ENCODE measurements at places on chromosomes 12 and 14.

GRCh38 chr12:108479364-108480070, 35.6 kb upstream of the FICD start:
- DNase-seq = no peak

DNA sequence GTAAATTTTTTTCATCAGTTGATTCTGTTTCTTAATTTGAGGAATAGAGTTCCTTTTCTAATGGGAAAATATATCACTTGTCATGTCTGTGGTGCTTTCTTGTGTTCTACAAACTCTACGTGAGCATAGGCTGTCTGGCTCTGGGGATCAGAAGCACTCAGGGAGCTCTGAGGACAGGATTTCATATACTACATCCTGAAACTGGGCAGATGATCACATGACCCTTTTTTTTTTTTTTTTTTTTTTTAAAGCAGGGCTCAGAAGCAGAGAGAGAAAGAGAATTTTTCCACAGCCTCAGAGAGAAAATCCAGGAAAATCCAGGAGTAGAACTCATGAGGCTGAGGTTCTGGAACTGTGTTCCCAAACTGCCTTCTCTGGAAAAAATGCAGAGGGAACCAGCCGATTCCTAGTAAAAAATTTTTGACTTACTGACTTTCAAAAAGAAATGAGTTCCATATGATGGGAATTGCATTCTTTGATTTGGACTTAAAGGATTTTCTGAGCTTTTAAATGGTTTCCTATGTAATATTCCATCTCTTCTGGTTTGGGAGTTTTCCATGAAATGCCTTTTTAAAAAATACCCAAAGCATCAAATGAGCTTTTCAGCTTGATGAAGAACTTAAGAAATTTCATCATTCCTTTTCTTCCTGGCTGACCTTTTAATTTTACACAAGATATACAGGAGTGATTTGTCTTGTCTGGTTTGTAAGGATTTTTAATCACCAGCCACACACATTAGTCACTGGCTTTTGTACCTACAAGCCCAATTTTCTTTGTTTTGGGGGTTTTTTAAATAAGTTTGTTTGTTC, 183.1 kb upstream of the HIF1A start:
- DNase-seq = no peak

DNA sequence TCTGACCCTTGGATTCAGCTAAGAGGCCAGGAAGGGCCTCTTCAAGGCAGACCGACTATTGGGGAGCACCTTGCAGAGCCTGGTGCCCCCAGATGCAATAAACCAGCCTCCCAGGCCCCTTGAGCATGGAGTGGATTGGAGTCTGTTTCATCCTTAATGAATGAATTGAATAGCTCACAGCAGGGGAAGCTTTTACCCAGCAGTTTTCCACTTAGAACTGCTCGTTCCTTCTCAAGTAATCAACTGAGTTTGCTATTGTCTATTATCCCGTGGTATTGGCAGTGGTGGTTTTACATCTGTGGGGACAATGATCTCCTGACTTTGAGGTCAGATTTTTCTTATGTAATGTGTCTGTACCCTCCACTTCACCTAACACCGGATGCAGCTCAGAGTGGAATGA, 197.6 kb downstream of the AACS start:
- DNase-seq = no peak

DNA sequence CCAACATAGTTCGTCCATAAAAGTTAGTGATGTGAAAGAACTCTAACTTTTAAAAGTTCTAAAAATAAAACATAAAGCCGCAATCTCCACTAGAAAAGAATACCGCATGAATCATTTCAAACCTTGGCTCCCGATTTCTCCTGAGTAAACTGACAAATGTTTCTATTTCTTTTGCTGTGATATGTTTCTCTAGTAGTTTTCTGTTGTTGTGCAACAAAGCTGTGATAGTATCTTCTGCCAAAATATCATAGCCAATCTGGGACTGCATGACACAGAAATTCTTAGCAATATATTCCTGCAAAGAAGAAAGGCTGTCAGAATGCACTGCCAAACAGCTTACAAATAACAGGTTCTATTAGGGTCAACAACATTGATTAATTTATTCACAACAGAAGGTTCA, 174.0 kb downstream of the ITPR2 start:
- DNase-seq = no peak

- no peak for DNase-seq
Measured at GRCh38 chr14:99441157-99441870, 39.3 kb downstream of the SETD3 start.

GRCh38 chr14:75631453-75631831, 29.2 kb downstream of the ERG28 start:
- DNase-seq = no peak

DNA sequence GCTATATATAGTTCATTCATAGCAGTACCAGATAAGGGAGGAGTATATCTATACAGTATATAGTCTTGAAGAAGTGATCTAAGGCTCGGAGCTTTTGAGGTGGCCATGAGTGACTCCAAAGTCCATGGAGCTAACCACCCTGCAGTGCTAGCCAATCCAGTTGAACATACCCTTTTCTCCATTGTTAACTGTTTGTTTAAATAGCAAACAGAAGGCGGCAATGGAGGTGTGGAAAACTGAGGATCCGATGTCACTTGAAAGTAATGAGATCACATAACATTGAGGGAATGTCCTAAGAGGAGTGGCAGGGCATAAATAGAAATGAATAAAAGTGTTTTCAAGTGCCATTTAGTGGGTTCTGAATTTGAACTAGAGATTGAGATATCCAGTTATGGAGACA, 12.4 kb upstream of the SNAPC1 start:
- no peak for DNase-seq

- no peak for DNase-seq
Measured at GRCh38 chr14:78173346-78174035, 3.3 kb downstream of the NRXN3 start.

DNA sequence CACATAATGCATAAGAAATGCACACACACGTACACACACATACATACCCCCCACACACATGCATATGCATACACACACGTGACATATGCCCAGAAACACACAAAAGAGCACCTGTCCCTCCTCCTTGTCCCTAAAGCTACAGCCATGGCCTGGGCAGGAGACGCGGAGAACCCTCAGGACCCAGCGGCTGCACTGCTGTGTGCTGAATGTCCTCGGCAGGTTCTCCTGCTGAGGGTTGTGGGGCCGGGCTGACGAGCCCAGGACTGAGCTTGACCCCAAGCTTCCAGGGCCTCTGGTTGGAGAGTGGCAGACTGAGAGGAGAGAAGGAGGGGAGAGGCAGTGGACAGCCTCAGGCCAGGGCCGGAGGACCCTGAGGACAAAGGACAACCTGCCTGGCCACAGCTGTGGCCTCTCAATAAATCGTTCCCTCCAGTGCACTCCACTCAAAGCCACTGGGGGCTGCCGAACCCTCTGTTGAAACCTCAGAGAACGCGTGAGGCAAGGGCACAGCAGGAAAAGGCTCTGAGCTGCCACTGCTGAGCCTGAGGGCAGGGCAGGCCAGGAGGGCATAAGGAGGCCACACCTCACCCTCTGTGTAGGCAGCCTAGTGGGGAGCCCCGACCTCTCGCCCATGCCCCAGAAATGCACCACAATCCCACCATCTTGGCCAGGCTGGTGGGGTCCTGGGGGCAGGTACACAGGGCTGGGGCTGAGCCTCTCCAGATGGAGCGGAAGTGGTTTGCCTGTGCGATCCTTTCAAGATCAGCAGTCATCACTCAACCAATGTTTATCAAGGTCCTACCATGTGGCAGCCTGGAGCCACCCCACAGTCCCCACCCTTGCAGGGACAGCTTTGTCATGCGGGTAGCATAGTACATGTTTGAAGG, 3.1 kb downstream of the CACNA2D4 start:
- DNase-seq = no peak

GRCh38 chr14:54502602-54503001, 7.1 kb upstream of the CGRRF1 start:
- DNase-seq = no peak

Measured in T follicular helper cell (primary cell).